ENCODE measurements at places on chromosomes 1 and 21. TPM values are rescaled to one million over a fixed set of nuclear protein-coding genes. Genes with fewer than 3 reads are reported as not detected.

GRCh38 chr1:56255516-56256152 is 323.7 kb downstream of the PLPP3 start:
- peaks cover under 1% of the 10 kb centered on the region for H3K36me3 ChIP-seq
- peaks cover 11% of the 10 kb centered on the region for H3K4me1 ChIP-seq
- H3K27me3 ChIP-seq: no peaks in the 10 kb centered on the region
- H3K4me3 ChIP-seq: no peak overlapping the region
- H3K27ac ChIP-seq: peak overlapping the region; percentile 38
- no peak for DNase-seq

- H3K4me1 ChIP-seq: no peaks in the 10 kb centered on the region
- no peak for DNase-seq
- H3K4me3 ChIP-seq: no peak overlapping the region
- H3K27me3 ChIP-seq: no peaks in the 10 kb centered on the region
- H3K27ac ChIP-seq: no peak overlapping the region
These were observed 11.0 kb downstream of the NUDC start for GRCh38 chr1:26932531-26932930.

Gene PTAFR
- 1.9 TPM for total RNA-seq

DNA sequence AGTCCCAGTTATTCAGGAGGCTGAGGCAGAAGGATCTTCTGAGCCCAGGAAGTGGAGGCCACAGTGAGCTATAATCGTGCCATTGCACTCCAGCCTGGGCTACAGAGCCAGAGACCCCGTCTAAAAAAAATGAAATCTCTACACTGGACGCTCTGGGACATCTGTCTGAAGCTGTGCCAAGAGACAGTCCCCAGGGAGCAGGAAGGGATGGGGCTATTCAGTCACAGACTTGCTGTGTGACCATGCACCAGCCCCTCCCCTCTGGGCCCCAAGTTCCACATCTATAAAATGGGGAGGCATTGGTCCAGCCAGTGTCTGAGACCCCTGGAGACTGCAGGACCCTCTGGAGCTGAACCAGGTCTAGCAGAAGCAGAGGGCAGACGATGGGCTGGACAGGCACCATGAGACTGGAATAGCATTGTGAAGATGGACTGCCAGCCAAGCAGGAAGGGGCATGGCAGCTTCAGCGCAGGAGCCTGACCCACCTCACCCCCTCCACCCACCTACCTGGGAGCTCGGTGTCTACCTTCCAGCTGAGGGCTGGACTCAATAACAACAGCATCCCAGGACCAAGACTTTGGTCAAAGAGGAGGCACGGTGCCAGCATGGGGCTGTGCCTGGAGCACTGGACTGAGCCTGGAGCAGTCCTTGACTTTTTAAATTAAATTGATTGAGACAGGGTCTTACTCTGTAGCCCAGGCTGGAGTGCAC is 1.4 kb downstream of the TMEM54 start:
- H3K4me3 ChIP-seq: peak overlapping the region; percentile 69
- H3K36me3 ChIP-seq: no peaks in the 10 kb centered on the region
- no peak overlapping the region for H3K27ac ChIP-seq
- peaks cover 9% of the 10 kb centered on the region for H3K4me1 ChIP-seq
- DNase-seq: no peak

Gene NEXN
- 1.4 TPM for total RNA-seq

- no peaks in the 10 kb centered on the region for H3K27me3 ChIP-seq
- no peak overlapping the region for H3K27ac ChIP-seq
- no peak overlapping the region for H3K4me3 ChIP-seq
- peaks cover 26% of the 10 kb centered on the region for H3K4me1 ChIP-seq
- H3K36me3 ChIP-seq: no peaks in the 10 kb centered on the region
These were observed 102.3 kb upstream of the LPGAT1 start for GRCh38 chr1:211932933-211933254.

GRCh38 chr1:38783640-38784229 is 75.8 kb downstream of the RRAGC start:
- no peaks in the 10 kb centered on the region for H3K36me3 ChIP-seq
- no peak overlapping the region for H3K4me3 ChIP-seq
- H3K4me1 ChIP-seq: peaks cover 47% of the 10 kb centered on the region
- peaks cover 6% of the 10 kb centered on the region for H3K27me3 ChIP-seq

Gene ANKRD34A
- total RNA-seq: 0.21 TPM

- H3K4me3 ChIP-seq: no peak overlapping the region
- H3K27me3 ChIP-seq: no peaks in the 10 kb centered on the region
- no peak overlapping the region for H3K27ac ChIP-seq
- no peak for DNase-seq
These were observed 222.3 kb downstream of the RHOU start for GRCh38 chr1:228957535-228957934.

Gene LCE1C
- total RNA-seq: not detected

DNA sequence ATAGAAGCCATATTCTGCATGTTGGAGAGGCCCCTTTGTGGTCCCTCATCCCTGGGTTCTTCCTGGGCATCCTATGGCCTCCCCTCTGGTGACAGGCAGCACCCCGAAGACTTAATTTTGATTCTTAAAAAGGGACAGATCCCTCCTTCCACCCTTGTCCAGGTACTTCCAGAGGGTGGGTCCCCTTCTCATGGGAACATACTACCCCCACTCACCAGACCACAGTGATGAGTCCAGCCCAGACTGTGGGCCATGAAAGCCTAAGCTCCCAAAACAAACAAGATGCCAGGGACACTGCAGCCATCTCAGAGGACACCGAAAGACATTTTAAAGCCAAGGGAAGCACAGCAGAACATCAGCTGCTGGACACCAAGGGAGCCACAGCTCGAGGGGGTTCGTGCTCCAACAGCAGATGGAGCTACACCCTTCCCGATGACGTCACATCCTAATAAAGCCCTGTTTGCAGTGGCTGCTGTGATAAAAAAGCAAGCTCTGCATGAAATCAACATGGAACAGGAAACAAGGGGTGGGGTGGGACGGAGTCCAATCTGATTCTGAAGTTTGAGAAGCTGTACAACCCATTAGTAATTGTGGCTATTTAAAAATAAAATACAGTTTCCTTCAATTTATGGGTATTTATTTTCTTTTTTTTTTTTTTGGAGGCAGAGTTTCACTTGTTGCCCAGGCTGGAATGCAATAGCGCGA is 32.4 kb downstream of the GNB1 start:
- no peaks in the 10 kb centered on the region for H3K36me3 ChIP-seq
- H3K4me3 ChIP-seq: no peak overlapping the region
- H3K27ac ChIP-seq: peak overlapping the region; percentile 79
- H3K4me1 ChIP-seq: peaks cover 36% of the 10 kb centered on the region
- DNase-seq: peak; percentile 28
- H3K27me3 ChIP-seq: no peaks in the 10 kb centered on the region

DNA sequence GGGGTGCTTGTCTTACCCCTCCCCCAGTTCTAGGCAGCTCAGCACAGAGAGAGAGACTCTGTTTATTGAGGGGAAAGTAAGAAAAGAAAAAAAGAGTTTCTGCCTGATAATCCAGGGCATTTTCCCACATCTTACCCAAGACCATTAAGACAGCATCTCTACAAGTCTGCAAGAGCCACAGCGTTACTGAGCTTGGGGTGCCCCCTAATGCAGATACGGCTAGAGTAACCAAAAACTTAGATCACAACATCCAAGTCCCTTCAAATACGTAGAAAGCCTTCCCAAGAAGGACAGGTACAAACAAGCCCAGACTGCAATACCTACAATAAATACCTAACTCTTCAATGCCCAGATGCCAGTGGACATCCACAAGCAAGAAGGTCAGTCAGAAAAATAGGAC is 6.2 kb upstream of the TEX50 start:
- peaks cover 2% of the 10 kb centered on the region for H3K4me1 ChIP-seq
- DNase-seq: no peak
- H3K36me3 ChIP-seq: no peaks in the 10 kb centered on the region
- no peak overlapping the region for H3K27ac ChIP-seq
- no peak overlapping the region for H3K4me3 ChIP-seq

DNA sequence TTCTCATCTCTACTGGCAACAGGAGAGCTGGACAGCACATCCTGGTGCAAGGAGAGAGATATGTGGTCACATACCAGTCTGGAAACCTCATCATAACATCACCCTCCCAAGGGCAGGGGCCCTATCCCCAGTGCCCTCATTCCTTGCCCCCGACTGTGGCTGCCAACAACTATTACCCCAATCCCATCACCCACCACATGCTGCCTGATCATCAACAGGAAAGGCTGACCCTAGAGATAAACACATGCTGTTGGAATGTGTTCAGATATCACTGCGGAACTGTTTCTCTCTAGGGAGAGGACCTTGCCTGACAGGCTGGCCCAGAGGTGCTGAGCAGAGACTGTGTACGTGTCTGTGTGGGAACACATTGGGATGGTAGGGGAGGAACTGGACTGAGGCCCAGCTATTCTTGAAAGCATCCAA is 4.5 kb upstream of the INKA2 start:
- no peaks in the 10 kb centered on the region for H3K36me3 ChIP-seq
- H3K4me3 ChIP-seq: no peak overlapping the region
- DNase-seq: no peak
- peaks cover 23% of the 10 kb centered on the region for H3K27me3 ChIP-seq
- peaks cover 31% of the 10 kb centered on the region for H3K4me1 ChIP-seq
- no peak overlapping the region for H3K27ac ChIP-seq

Gene FAM72B
- total RNA-seq: 22.0 TPM

DNA sequence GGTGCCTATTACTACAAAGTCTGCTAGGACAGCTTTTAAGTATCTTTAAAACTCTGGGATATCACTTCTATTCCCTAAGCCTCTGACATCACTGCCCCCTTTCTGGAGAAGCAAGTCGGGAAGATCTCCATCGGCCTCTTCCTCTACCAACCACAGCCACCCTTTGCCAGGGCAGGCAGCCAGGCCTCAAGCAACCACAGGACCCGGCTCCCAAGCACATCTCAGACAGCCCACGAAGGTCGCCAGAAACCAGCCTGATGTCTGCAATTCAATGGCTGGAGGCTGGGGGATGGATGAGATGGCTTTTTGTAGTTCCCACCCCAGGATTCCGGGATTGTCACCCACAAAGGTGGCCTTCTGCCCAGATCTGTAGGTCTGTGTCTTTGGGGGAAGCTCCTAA is 70.7 kb downstream of the LGR6 start:
- H3K4me3 ChIP-seq: no peak overlapping the region
- no peak overlapping the region for H3K27ac ChIP-seq
- no peaks in the 10 kb centered on the region for H3K36me3 ChIP-seq

Gene FAAH
- 26.4 TPM for total RNA-seq

Gene WDTC1
- 24.9 TPM for total RNA-seq

Gene NUAK2
- total RNA-seq: 8.7 TPM

Gene TGFBR3
- 3.7 TPM for total RNA-seq

Gene RNF19B
- 14.8 TPM for total RNA-seq

DNA sequence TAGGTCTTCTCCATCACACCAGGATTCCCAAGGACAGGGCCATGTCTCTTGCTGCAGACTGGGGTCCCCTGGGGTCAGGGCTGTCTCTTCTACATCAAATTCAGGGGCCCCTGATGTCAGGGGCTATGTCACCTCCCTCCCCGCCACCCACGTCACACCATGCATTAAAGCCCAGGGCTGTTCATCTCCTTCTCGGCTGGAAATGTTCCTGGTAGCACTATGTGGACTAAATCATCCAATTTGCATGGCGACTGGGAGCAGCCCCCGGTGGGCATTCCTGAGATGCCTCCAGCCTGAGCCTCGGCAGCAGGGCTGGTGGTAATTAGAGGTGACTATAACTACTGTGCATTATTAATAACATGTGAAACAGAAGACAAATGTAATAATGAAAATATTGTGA is 151.7 kb upstream of the HMGB4 start:
- peaks cover 20% of the 10 kb centered on the region for H3K36me3 ChIP-seq
- H3K4me1 ChIP-seq: no peaks in the 10 kb centered on the region
- H3K4me3 ChIP-seq: no peak overlapping the region
- no peaks in the 10 kb centered on the region for H3K27me3 ChIP-seq

Gene CNR2
- total RNA-seq: not detected

Measured in WTC11 (cell line).